ENCODE measurements at places on chromosomes 4 and X.

DNA sequence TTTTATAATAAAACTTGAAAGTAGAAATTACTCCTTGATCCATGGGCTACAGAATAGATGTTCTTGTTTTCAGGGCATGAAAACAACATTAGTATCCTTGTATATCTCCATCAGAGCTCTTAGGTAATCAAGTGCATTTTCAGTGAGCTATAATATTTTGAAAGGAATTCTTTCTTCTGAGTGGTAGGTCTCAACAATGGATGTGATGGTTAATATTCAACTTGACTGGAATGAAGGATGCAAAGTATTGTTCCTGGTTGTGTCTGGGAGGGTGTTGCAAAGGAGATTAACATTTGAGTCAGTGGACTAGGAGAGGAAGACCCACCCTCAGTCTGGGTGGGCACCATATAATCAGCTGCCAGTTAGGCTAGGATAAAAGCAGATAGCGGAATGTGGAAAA is 100.1 kb downstream of the LCORL start:
- no peak for DNase-seq

DNA sequence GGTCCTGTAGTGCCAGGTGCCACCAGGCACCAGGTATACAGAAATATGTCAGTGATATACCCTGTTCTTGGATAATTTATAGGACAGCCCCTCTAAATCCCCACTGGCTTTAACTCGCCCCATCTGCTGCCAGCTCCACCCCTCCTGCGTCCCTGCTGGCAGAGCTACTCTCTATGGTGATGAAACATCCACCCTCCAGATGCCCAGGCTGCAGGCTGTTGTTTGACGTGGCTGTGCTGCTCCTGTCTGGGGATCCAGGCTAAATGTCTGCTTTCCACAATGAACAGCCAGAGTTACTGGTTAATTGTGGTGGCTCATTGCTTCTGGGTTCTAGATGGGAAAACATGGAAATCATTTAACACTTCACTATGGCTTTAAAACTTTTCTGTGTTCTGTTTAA is 12.9 kb downstream of the NHSL2 start:
- no peak for DNase-seq

DNA sequence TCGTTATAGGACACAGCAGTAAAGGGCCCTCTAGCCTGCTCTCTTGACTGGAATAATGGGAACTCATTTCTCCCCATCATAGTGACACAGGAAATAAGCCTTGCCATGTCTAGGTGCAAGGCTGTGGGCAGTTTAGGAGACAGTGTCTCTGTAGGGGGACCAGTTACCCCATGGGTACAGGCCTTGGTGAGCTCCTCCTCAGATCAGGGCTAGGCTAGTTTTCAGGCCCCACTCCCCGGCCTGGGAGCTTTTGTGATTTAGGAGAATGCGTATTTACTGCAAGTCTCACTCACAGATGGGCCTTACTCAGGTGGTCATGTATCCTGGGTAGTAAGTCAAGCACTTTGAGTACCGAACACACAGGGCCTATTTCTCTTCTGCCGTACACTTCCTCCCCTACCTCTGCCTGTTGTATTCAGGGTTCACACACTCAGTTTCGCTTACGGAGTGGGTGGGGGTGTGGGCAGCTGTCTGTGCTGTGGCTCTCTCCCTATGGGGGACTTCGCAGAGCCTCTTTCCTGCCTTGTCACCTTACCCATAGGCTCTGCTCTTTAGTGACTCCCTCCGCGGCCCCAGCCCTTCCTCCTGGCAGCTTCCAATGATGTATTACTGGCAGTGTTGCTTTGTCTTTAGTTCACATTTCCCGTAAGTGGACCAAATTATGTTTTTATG is 34.2 kb downstream of the FAM193A start:
- no peak for DNase-seq

GRCh38 chr4:175480404-175480803 is 331.7 kb downstream of the GPM6A start:
- DNase-seq: no peak

GRCh38 chr4:186291256-186291890 is 25.4 kb downstream of the F11 start:
- DNase-seq: no peak

DNA sequence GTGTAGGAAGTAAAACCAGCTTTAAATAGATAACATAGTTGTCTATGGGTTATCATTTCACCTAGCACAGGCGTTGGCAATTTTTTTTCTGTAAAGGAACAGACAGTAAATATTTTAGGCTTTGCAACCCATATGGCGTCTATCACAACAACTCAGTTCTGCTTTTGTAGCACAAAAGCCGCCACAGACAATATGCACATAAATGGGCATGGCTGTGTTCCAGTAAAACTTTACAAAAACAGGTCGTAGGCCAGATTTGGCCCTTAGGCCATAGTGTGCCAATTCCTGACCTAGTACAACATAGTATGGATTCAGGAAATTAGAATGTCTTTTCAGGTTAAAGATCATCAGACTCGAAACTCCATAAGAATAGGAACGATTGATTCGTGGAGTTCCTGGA is 265.3 kb upstream of the GK2 start:
- DNase-seq: no peak

- DNase-seq: peak; percentile 3
Measured at GRCh38 chrX:78029663-78030062, 60.2 kb upstream of the PGAM4 start.

DNA sequence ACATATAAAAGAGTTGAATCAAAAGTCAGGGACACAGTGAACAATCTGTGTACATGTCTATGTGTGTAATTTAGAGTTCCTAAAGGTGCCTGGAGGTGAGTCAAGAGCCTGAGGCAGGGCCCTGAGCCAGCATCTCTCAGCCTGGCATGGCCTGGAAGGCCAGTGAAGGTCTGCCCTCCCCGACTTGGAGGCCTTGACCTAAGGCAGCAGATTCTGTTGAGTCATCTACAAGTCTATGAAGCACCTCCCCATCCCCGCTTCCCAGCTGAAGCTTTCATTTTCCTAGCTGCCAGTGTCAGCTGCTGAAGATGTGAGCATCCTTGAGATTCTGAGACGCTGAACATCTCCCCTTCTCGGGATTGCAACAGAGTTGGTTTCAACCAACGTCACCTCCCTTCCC is 583.9 kb downstream of the BCOR start:
- no peak for DNase-seq

DNA sequence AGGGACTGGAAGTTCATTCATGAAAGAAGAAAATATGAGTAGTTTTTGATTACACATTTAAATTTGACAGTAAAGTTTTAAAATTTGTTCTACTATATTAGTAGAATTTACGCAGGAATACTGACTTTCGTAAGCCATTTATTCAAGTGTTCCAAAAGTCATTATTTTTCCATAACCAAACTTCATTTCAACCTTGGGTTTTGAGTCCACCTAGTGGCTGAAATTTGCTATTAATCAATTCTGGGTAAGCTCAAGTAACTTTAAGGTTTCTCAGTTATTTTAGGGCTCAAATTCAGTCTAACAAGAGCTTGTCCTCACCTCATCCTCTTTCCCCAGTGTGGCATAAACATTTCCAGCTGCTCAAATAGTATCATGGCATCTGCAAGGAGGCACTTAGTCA is 175.4 kb downstream of the SH3BGRL start:
- DNase-seq: peak; percentile 7

DNA sequence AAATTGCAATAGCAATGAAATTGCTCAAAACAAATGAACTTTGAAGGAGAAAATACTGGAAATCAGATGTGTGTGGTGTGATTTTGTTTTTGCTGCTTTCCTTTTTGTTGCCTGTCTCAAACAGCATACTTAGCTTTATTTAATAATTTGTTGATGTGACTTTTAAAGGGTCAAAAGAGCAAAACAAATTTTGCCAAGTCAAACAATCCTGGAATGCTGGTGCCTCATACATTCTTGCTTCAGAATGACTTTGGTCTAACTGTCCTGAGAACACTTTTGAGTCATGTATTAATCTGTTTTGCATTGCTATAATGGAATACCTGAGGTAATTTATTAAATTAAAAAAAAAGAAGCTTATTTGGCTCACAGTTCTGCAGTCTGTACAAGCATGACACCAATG is 3.4 kb downstream of the PF4V1 start:
- DNase-seq: peak; percentile 57

DNA sequence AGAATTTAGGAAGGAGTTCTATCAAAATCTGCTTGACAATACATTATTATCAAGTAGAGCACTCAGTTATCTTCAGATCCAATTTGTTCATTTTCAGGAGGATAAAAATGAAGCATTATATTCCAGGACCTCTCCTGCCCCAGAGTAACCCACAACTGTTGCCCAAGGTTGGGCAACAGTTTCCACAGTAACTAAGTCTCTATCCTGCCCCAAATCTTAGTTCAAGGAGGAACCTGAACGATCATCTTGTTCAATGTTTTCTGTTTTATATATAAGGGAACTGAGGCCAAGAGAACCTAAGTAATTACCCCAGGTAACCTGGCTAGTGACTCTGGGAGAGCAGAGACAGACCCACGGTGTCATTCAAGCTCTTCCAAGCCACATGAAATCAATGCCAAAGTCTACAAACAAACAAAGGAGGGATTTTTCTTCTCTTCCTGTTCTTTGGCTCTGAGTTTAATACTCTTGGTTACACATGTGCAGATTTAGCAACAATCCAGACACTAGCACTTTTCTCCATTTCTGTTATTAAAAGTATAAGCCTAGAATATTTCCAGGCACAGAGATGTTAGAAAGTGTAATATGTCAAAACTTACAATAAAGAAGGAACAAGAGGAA is 105.6 kb downstream of the C4orf51 start:
- DNase-seq: no peak

GRCh38 chr4:157043131-157043530 is 32.8 kb upstream of the GLRB start:
- DNase-seq: peak; percentile 37

DNA sequence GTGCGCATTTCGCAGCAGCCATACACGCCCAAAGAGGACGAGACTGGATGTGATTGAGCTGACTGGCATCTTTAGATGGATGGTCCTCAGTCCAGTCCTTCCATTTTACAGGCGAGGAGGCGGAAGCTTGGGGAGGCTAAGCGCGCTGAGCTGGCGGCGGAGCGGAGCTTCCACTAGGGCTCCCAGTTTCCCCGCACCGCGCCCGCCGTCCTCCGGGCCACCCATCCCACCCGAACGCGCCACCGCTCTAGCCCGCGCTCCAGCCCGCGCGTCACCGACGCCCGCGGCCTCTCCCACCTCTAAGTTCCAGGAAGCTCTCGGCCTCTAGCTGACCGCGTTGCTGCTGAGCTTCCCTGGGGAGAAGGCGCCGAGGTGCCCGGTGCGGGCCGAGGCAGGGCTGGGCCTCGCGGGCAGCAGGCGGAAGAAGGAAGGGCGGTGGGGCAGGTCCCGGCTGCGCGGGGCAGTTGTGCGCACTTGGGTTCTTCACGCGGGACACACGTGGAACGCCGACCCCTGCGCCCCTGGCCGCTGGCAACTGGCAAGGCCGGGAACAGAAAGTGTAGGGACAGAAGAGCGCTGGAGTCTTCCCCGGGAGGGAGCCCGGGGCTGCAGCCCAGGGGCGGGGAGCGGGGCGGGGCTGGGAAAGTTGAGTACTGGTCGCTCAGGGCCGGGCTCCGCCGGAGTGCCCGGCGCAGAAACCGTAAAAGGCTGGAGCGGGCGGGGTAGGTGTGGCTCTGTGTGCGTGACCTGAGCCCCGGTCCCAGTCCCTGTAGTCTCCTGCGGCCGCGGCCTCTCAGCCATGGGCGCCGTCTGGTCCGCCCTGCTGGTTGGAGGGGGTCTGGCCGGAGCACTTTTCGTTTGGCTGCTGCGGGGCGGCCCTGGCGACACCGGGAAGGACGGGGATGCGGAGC is at the start of gene STBD1:
Gene STBD1 (plus strand): TSS at position 763 of the 911 bp plus-strand sequence. CDS start 37 bp downstream, at position 800.
- DNase-seq: peak; percentile 61

GRCh38 chr4:28665306-28665705 is 1804.7 kb downstream of the STIM2 start:
- DNase-seq: no peak

DNA sequence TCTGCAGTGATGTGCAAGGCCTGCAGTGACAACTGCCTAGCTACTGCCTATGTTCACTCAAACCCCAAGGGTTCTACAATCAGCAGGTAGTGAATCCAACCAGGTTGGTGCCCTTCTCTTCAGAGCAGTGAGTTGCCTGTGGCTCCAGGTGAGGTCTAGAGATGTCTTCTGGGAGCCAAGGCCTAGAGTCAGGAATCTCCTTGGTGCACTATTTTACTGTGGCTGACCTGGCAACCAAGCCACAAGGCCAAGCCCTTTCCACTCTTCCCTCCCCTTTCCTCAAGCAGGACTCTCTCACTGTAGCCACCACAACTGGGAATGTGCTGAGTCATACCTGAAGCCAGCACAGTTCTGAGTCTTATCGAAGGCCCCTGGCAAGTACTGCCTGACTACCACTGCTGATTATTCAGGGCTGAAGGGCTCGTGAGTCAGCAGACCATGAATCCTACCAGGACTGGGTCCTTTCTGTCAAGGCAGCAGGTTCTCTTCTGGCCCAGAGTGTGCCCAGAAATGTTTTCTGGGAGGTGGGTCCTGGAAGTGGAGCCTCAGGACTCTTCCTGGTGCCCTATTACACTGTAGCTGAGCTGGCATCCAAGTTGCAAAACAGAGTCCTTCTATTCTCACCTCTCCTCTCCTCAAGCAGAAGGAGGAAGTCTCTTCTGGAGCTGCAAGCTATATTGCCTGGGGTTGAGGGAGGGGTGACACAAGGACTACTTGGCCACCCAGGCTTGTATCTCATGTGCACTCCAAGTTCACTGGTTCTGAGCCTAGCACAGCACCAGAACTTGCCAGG is 111.6 kb downstream of the BTC start:
- DNase-seq: peak; percentile 97

DNA sequence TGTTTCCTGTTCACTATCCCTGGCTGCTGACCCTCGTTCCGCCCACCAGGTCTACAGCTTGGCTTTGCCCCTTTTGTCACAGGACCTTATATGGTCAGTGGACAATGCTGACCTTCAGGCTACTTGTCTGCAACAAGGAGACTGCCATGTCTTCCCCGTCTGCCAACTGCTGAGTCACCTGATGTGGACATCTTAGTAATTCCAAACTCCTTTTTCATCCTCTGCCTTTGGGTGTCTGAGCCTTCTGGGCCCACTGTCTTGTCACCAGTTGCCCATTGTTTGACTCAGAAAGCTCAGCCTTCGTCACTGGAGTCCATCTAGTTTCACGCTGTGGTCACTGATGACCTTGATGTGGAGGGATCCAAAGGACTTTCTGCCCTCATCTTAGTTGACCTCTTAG is 30.2 kb downstream of the GPRIN3 start:
- DNase-seq: peak; percentile 32

DNA sequence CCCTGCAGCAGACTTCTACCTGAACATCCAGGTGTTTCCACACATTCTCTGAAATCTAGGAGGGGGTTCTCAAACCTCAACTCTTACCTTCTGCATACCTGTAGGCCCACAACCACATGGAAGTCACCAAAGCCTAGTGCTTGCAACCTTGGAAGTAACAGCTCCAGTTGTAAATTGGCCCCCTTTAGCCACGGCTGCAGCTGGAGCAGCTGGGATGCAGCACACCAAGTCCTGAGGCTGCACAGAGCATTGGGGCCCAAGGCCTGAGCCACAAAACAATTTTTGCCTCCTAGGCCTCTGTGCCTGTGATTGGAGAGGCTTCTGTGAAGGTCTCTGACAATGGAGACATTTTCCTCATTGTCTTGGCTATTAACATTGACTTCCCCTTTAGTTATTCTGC is 772.4 kb upstream of the INTU start:
- no peak for DNase-seq

GRCh38 chrX:107574054-107574683 is 54.1 kb upstream of the PRPS1 start:
- DNase-seq: peak; percentile 74

GRCh38 chr4:140557831-140558435 is 10.8 kb downstream of the UCP1 start:
- no peak for DNase-seq

GRCh38 chr4:74948236-74948635 is 15.3 kb downstream of the PARM1 start:
- no peak for DNase-seq

Measured in HFFc6 (cell line).